ENCODE measurements at places on chromosomes 3 and 15.

- DNase-seq, result peak; percentile 66
These were observed 1.8 kb downstream of the HES1 start for GRCh38 chr3:194137506-194138474.

DNA sequence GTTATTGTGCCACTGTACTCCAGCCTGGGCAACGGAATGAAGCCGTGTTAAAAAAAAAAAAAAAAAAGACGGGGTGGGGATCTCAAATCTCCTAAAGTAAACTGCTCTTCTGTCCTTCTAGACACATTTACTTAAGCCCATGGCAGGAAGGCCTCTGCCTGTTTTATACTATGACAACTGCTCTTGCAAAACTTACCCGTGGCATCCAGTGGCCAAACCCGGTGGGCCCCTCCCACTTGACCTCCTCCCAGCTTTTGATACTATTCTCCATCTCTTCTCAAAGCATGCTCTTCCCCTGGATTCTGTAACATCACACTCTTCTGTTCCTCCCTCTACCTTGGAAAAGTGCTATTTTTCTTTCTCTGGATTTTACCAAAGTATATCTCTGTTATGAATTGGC lies 112.2 kb downstream of the RFTN1 start:
- no peak for DNase-seq

DNA sequence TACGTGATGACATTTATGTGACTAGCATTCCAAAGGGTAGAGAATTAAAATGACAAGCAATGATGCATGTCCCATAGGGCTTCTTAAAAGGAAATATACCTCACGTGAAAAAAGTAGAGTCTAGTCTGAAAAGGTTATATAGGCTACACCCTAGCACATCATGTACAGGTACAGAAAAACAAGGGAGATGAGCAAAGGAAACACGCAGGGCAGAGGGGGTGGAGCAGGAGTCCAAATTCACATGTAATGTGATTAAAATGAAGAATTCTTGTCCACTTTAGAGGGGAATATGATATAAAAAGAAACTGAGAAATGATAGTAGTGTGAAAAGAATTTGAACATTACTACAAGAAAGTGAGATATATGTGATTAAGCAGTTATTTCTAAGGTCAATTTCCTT lies 59.4 kb downstream of the HACD2 start:
- DNase-seq, result no peak

DNA sequence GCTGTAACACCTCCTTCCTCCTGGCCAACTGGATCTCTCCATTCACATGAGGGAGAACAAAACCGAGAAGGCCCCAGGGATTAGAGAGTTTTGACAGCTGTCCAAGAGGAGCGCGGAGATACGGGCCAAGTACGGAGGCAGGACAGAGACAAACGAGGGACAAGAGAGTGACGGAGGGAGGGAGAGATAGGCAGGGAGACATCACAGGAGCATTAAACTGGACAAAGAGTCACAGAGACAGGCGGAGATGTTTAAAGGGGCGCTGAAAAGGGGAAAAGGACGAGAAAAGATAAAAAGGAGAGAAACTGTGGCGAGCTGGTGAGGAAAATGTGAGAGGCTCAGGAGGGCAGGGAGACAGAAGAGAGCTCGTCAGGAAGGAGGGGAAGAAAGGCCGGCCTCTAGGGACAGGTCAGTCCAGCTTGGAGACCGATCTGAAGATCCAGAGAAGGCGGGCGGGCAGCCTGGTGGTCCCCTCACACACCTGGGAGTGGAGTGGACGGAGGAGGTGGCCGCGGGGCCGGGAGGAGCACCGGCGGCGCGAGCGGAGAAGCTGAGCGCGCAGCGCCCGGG lies 40.5 kb upstream of the ROPN1 start:
- peak; percentile 74 for DNase-seq

GRCh38 chr3:116051040-116051439 lies 394.2 kb downstream of the LSAMP start:
- DNase-seq, result no peak

- DNase-seq, result no peak
These were observed 208.4 kb upstream of the ZPLD1 start for GRCh38 chr3:102226463-102226862.

DNA sequence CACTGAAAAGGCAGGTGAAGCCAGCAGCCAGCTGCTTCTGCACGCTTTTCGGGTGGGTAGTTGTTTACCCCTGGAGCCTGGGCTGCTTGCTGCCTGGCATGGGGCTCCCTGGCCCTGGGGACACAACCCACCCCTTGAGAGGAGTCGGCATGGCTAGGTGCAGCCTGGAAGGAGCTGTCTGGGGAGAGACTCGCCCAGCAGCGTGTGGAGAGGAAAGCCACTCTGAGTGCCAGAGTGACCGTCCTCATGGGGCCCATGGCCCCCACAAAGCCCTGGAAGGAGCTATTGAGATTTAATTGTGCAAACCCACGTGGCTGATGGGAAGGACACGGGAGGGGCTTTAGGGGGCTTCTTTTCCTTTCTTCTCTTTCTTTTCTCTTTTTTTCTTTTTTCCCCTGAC lies 137.5 kb downstream of the OPA1 start:
- DNase-seq, result no peak

DNA sequence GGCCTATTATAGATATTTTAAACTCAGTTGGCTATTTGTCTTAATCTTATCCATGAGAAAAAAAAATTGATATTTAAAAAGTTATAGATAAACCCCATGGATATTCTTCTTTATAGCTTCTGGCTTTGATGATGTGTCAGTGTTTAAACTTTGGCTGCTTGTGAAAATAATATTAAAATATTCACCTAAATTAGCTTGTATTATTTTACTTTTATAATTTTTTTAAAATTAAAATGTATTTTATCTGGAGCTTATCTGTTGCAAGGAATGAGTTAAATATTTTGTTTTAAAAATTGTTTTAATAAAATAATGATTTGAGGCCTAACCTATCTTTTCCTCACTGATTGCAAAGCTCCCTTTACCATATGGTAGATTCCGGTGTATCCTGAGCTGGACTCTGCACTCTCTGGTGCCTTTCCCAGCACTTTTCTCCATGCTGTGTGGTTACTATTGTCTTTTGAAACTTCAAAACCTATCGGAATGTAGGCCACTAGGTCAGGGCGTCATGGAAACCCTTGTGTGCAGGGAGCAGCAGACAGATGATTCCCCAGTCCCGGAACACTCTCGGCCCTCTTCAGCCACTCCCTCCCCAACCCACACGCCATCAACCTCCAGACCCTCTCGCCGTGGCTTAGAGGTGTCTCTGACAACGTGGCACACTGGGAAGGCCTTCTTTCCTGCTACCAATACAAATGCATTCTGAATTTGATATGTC lies 252.3 kb upstream of the ATP10A start:
- DNase-seq, result peak; percentile 67

DNA sequence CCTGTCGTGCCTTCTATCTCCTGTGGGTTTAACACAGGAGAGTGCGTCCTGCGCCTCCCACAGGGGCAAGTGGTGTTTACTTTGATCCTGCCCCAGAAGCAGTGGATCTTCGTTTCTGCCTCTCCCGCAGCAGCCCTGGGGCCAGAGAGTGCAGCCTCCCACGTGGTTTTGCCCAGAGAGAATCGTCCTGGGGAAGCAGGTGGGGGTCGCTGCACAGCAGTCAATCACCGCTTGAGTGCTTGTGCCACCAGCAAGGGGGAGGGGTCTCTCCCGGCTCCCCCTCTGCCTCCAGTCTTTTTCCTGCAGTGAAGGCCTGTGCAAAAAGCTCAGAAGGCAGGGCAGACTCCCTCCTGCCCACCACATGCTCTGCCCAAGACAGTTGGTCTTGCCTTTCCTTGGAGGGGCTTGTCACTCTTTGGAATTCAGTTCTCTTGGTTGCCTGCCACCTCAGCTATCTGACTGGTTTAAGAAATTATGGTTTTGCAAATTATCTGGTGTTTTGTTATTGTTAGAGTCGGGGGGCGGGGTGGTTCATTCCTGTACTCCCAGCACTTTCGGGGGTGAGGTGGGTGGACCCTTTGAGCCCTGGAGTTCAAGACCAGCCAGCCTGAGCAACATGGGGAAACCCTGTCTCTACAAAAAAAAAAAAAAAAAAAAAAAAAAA lies 26.9 kb downstream of the STOML1 start:
- peak; percentile 56 for DNase-seq

GRCh38 chr15:52076889-52077781 lies 35.4 kb downstream of the BCL2L10 start:
- no peak for DNase-seq

- no peak for DNase-seq
These were observed 25.6 kb downstream of the TMEM207 start for GRCh38 chr3:190424108-190424477.

DNA sequence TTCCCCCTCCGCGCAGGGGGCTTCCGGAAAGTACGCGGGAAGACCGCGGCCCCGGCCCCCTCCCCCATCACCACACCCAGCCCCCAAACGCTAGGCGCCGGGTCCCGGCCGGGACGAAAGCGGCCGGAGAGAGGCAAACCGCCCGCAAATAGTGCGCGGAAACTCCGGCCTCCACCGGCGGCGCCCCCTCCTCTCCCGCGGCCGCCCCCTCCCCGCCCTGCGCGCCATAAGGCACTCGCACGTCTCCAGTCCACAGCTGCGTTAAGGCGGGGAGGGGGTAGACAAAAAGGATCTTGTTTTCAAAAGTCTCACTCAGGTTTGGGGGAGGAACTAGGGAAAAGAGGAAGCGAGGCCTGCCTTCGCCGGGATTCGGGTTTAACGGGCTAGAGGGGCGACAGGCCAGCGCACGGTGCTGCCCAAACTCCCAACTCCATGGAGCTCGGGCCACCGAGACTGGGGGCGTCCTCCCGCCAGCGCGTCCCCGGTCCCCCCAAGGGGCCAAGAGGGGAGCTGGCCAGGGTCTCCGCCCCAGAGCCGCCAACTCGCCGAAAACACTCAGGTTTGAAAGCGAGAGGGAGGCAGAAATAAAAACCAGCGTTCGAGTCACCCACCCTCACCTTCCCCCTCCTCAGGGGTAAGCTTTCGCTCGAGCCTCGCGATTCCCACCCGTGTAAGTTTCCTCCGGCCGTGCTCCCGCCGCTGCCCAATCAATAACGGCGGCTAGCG lies 1.8 kb downstream of the ANP32A start:
- peak; percentile 78 for DNase-seq

DNA sequence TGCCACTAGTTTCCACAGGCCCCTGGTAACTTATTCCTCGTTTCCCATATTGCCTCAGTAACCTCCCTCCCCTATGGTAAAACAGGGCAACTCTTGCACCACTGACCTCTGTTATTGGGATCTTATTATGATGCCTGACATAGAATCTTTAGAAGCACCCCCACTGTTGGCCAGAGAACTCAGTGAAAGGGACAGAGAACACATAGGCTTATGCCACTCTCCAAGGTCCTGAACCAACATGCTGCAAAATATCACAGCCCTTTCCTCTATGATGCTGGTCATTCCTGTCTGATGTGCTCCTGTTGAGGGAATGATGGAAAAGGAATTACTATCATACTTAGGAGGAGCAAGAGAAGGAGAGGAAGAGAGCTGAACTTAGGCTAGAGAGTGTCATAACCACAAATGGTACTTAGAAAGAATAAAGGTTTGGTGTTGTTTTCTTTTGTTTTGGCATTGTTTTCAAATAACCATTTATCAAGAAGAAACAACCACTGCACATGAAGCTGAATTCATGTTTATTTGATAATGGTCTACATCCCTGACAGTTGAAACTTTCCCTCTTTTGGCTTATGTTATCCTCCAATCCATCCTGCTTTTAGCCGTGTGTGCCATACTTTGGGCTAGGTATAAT lies 330.2 kb downstream of the EPHB1 start:
- DNase-seq, result peak; percentile 82

- peak; percentile 25 for DNase-seq
These were observed 145.3 kb downstream of the TJP1 start for GRCh38 chr15:29676961-29677402.

GRCh38 chr15:83682476-83683088 lies 28.7 kb downstream of the ADAMTSL3 start:
- no peak for DNase-seq

- DNase-seq, result no peak
These were observed 8.8 kb upstream of the KCTD6 start for GRCh38 chr3:58482917-58483636.

GRCh38 chr3:178802259-178802658 lies 266.0 kb downstream of the KCNMB2 start:
- DNase-seq, result no peak

DNA sequence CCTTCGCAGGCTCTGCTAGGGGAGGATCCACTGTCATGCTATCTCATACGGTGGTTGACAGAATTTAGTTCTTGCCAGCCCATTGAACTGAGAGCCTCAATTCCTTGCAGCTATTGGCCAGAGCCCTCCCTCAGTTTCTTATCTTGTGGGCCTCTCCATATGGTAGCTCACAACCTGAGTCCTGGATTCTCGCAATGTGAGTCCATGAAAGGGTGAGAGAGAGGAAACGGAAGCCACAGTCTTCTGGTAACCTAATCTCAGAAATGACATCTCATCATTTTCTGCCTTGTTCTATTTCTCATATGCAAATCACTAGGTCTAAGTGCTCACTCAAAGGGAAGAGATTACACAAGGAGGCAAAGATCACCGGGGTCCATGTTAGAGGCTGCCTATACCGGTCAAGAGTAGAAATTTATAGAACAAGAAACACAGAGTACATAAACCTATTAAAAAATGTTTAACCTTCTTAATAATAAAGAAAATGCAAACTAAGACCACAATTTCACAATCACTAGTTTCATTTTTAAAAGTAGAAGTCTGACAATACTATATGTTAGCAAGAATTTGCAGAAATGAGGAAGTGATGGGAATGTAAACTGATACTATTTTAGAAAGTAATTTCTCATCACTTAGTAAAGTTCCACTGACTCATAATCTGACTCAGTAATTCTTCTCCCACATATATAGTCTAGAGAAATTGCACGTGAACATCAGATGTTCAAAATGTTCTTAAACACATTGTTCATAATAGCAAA lies 378.4 kb upstream of the AGTR1 start:
- DNase-seq, result no peak

DNA sequence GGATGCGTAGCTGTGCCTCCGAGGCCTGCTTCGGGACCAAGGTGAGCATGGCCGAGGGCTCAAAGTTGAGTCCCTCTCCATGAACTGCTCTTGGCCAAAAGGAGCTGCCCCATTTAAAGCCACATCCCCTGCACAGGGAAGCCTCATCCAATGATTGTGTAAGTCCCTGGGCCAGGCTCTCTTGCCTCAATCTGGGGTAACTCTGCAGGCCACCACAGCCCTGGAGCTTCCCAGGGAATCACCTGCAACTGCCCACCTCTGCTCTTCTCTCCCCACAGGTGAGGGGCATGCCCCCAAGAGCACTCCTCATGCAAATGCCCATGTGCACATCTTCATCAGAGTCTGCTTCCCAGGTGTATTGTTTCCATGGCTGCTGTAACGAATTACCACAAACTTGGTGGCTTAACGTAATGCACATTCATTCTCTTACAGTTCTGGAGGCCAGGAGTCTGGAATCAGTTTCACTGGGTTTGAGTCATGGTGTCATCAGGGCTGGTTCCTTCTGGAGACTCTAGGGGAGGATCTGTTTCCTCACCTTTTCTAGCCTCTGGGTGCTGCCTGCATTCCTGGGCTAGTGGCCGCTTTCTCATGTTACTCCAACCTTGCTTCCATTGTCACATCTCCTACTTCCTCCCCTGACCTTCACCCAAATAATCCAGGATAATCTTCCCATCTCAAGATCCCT lies 25.0 kb upstream of the LOXL1 start:
- no peak for DNase-seq

GRCh38 chr3:139287557-139287956 lies 56.3 kb upstream of the MRPS22 start:
- no peak for DNase-seq

Data from neural progenitor cell (in vitro differentiated cells).